ENCODE measurements at places on chromosomes 16 and 17. TPM values are rescaled to one million over a fixed set of nuclear protein-coding genes. Genes with fewer than 3 reads are reported as not detected.

Gene CCDC144A
- total RNA-seq, result 1.8 TPM

DNA sequence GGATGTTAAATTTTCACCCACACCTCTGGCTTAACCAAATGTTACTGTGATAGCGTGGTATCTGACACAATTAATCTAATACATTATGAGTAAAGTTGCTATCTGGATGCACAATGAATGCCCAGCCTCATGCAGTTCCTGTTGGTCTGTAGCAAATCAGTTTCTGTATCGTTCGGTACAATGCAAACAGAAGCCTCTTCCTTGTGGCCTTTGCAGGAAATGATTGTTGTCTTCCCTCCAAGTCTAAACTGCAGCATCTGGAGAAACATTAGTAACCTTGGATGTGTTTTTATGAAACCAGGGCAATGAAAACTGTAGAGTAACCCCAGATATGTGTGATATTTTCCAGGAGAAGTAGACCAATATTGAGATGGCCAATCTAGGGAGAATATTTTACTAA, 46.8 kb downstream of the CYB561 start:
- no peak for DNase-seq

DNA sequence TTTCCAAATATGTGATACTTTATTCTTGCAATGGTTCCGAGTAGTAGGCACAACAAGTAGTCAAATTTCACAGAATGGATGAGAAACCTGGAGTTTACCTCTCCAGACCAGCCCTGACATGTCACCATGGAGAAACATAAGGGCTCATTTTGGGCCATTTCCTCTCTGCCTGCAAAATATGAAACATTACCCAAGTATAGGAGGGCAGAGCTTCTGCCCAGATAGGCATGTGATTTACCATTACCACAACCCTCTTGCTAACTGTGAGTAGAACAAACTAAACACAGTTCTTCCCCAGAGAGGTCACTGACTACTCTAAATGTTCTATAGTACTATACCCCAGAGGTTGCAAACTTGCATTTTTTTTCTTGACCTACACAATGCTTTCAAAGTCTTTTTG, 15.7 kb upstream of the KPNB1 start:
- no peak for DNase-seq

DNA sequence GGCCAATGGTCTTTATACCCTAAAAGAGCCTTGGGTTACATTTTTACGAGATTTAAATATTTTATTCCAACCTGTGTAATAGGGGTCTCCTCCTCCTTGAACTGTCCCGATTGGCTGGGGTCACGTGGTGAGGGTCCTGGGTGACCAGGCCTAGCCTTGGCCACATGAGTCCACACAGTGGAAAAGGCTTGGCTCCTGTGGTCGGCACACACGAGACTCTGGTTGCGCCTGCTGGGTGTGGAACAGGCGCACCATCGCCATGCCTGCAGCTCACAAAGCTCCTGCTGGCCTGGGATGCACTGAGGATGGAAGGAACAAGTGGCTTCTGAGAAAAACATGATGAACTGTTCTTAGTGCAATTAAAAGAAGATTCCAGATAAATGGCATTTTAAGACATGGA, 103.9 kb upstream of the ZNF750 start:
- peak; percentile 9 for DNase-seq

DNA sequence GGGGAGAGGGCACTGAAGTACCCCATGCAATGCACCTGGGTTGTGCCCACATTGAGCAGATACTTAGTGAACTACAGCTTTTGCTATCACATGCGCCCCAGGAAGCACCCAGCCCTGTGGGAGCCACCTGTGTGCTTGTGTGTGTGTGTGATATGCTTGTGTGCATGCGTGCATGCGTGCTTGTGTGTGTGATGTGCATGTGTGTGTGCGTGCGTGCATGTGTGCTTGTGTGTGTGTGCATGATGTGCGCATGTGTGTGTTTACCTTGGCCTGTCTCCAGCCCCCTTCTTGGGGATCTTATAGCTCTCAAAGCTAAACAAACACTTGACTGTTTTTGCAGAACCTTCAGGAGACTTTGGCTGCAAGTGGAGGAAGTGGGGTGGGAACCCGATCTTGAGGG, 841 bp downstream of the C16orf89 start:
- DNase-seq, result peak; percentile 15
